ENCODE measurements at places on chromosomes 5 and 9.

DNA sequence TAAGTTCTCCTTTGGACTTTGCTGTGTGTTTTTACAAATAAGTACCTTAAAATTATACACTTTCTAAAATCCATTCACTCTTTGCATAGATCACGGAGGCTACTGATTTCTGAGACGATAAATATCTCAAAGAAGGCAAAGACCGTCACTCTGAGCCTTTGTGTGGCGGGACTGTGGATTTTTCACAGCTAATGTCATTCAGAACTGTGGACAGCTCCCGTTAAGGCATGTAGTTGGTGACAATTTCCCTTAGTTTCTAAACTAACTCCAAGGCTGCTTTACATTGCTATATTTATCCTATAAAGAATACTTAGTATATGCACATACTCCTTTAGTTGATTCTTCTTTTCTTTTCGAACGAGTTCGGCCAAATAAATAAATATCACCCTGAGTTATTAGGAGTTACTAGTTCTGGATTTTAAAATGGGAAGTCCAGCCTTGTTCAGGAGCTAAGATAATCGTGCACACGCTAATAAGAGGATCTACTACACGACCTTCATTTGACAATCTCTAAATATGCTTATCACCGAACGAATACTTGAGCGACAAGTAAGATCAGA lies 1.8 kb downstream of the HCN1 start:
- no peaks in the 10 kb centered on the region for H3K36me3 ChIP-seq
- DNase-seq, result no peak
- H3K4me3 ChIP-seq, result no peak overlapping the region
- no peaks in the 10 kb centered on the region for H3K27me3 ChIP-seq

GRCh38 chr5:157263496-157264090 lies 2.3 kb upstream of the CYFIP2 start:
- DNase-seq, result no peak
- H3K4me1 ChIP-seq, result peaks cover 65% of the 10 kb centered on the region
- H3K27me3 ChIP-seq, result no peaks in the 10 kb centered on the region

GRCh38 chr9:119367683-119368075 lies 1.6 kb downstream of the BRINP1 start:
- no peak overlapping the region for H3K4me3 ChIP-seq
- H3K4me1 ChIP-seq, result no peaks in the 10 kb centered on the region

GRCh38 chr5:133773247-133774202 lies 161.2 kb upstream of the FSTL4 start:
- no peaks in the 10 kb centered on the region for H3K36me3 ChIP-seq
- H3K27ac ChIP-seq, result no peak overlapping the region
- no peak overlapping the region for H3K4me3 ChIP-seq
- no peak for DNase-seq
- H3K27me3 ChIP-seq, result no peaks in the 10 kb centered on the region
- H3K4me1 ChIP-seq, result no peaks in the 10 kb centered on the region

GRCh38 chr9:80866121-80866520 lies 823.2 kb downstream of the TLE1 start:
- no peaks in the 10 kb centered on the region for H3K36me3 ChIP-seq
- no peaks in the 10 kb centered on the region for H3K27me3 ChIP-seq
- no peak overlapping the region for H3K4me3 ChIP-seq
- H3K4me1 ChIP-seq, result no peaks in the 10 kb centered on the region
- no peak for DNase-seq

DNA sequence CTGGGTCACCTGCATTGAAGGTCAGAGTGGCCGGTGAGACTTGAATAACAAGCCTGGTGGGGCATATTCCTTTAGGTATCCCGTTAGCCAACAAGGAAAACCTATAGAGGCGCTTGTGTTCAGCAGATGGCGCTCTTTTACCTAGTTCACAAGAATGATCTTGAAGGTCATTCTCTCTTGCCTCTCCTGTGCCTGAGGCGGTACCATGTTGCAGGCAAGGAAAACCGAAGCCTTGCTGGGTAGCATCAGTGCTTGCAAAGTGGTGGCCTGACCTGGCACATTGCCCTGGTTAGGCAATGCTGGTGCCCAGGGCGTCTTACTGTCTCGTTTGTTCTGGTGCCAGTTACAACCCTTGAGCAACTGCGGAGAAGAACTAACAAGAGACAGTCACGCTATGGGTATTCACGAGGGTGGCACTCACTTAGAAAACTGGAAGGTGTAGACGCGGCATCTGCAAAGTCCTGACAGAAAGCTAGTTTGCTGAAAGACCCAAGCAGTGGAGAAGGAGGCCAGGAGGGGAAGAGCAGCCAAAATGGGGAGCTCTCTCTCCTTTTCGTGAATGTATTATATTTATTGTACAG lies 56.7 kb downstream of the AOPEP start:
- H3K27me3 ChIP-seq, result no peaks in the 10 kb centered on the region
- H3K27ac ChIP-seq, result no peak overlapping the region
- H3K36me3 ChIP-seq, result no peaks in the 10 kb centered on the region
- H3K4me3 ChIP-seq, result no peak overlapping the region

DNA sequence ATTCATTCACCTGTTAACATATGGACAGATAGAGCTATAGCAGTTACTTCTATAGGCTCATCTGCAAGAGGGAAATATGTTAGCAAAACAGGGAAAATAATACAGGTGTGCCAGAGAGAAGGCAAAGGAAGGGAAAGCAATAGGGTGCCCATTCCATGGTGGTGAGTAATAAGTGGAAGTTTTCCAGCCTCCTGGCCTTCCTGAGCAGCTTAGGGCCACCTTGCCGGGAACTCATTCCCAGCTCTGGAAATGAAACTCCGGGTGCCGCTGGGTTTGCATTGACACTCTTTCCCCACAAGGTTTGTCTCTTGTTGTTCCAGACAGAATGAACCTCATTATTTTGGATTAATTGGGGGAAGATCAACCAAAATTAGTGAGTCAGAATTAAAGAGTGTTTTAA lies 58.4 kb downstream of the SLC1A3 start:
- no peak for DNase-seq
- H3K4me1 ChIP-seq, result no peaks in the 10 kb centered on the region
- H3K27ac ChIP-seq, result no peak overlapping the region
- no peak overlapping the region for H3K4me3 ChIP-seq

DNA sequence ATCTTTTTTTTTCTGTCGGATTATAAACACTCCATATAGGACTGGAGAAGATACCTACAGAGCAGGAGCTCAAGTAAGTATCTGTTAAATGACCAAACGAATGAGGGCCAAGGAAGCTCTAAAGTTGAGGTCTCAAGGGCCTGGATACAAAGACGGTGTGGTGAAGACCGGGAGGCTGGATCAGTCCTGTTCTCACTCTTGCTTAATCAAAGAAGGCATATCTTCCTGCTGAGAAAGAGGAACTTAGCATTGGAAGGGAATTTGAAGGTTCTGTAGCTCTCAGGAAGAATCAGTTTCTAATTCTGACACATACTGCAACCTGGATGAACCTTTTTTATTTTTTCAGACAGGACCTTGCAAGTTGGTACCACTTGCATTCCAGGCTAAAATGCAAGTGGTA lies 28.3 kb upstream of the PAX5 start:
- no peak for DNase-seq
- H3K27me3 ChIP-seq, result peaks cover 9% of the 10 kb centered on the region
- H3K4me1 ChIP-seq, result no peaks in the 10 kb centered on the region
- no peak overlapping the region for H3K4me3 ChIP-seq
- H3K27ac ChIP-seq, result no peak overlapping the region
- no peaks in the 10 kb centered on the region for H3K36me3 ChIP-seq

DNA sequence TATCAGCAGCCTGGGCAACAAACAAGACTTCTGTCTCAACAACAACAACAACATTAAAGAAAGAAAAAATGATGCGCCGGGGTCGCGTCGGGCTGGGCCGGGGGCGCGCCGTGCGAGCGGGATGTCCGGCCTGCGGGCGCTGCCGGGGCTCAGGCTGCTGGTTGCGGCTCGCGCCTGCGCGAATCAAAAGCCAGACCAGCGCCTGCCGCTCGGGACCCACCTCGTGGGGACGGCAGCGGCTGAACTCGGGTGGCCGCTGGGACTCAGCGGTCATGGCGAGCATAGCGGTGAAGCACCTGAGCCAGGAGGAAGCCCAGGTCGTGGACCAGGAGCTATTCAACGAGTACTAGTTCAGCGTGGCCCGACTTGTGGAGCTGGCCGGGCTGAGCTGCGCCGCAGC lies 11.9 kb upstream of the NHP2 start:
- no peak for DNase-seq
- peaks cover 3% of the 10 kb centered on the region for H3K27me3 ChIP-seq
- H3K4me1 ChIP-seq, result peaks cover 7% of the 10 kb centered on the region
- no peak overlapping the region for H3K4me3 ChIP-seq

DNA sequence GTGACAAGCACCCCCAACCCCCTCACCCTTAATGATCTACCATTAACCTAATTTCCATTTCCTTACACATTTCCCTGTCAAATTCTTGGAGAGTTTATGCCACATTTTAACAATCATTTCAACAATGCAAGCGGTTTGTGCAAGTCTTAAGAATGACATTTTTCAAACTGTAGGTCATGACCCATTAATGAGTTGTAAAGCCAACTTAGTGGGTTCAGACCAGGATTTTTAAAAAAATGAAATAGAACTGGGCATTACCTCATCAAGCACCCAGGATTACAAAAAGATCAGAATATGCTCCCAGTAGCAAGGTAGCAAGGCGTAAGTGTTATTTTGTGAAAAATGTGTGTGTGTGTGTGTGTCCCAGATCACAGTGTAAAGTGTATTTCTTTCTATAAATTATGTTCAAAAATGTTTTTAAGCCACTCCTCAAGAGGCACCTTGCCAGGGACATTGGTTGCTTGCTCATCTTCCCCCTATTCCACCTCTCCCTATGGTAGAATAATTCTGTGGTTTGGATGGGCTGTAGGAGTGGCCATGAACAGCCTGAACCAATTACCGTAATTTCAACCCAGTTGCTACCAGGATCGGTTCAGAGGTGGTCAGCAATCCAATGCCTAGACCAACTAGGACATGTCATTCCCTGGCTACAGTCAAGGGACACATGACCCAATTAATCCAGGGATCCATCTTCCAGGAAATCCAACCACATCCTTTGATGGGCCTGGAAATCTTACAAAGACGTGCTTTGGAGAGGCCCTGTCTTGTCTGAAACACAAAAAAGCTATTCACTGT lies 14.4 kb upstream of the TGFBR1 start:
- H3K36me3 ChIP-seq, result no peaks in the 10 kb centered on the region
- H3K27me3 ChIP-seq, result no peaks in the 10 kb centered on the region
- H3K4me3 ChIP-seq, result no peak overlapping the region
- no peak for DNase-seq
- peaks cover 32% of the 10 kb centered on the region for H3K4me1 ChIP-seq

DNA sequence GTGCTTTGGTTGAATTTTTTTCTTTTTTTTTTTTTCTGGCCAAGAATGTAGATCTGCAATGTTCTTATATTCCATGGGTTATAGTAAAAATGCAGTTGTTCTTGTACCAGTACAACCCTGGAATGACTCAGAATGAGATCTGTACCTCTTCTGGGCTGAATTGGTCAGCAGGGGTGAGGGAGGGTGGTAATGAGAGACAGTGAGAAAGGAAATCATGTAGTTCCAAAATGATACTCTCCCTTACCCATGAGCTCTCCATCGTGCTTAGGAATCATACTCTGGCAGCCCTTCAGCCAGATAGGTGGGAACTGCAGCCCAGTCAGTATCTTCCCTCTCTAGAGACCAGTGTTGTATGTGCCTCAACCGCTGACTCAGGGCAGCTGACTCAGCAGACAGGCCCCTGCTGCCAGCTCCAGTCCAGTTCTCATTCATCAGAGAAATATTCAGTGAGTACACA lies 2.1 kb upstream of the GLIS3 start:
- H3K36me3 ChIP-seq, result no peaks in the 10 kb centered on the region
- peaks cover 4% of the 10 kb centered on the region for H3K27me3 ChIP-seq
- H3K4me3 ChIP-seq, result no peak overlapping the region

DNA sequence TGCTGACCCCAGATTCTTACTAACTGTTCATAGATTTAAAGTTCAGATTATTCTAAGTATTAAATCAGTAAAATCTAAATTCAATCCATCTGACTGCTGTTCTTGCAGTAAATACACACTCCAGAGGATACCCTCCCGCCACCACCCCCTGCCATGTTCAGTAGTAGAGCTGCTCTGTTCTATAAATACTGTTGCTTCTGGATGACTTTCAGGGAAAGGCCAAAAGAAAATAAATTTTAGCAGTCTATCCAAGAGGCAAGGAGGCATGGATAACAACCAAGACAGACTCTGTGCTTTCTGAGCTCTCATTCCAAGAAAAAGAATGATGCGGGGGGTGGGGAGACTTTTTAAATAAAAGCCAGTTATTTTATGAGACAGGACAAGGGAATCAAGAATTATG lies 115.1 kb downstream of the ADAMTS6 start:
- no peak overlapping the region for H3K4me3 ChIP-seq
- no peaks in the 10 kb centered on the region for H3K4me1 ChIP-seq
- H3K36me3 ChIP-seq, result no peaks in the 10 kb centered on the region
- no peak overlapping the region for H3K27ac ChIP-seq
- no peak for DNase-seq

DNA sequence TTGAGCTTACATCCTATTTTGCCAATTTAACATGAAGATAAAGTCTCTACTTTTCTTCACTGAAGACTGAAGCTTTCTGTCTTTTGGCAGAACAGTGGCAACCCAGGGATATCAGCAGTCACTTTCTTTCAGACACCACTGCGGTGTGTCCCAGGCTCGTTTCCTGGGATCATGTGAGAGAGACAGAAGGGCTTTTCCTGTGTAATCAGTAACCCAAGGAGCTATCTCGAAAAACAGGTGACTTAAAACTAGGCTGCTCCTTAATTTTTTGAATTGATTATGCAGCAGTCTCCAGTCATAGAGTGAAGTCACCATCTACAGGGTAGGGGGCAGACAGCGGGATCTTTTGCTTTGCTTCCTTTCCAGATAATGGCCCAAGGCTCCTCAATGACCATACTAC lies 68.5 kb downstream of the ZNF462 start:
- no peaks in the 10 kb centered on the region for H3K4me1 ChIP-seq
- H3K27me3 ChIP-seq, result no peaks in the 10 kb centered on the region
- no peak overlapping the region for H3K4me3 ChIP-seq
- H3K27ac ChIP-seq, result no peak overlapping the region

GRCh38 chr9:35396560-35397215 lies 93.2 kb upstream of the RUSC2 start:
- H3K27ac ChIP-seq, result no peak overlapping the region
- no peaks in the 10 kb centered on the region for H3K4me1 ChIP-seq
- DNase-seq, result no peak
- H3K36me3 ChIP-seq, result no peaks in the 10 kb centered on the region
- H3K27me3 ChIP-seq, result no peaks in the 10 kb centered on the region

DNA sequence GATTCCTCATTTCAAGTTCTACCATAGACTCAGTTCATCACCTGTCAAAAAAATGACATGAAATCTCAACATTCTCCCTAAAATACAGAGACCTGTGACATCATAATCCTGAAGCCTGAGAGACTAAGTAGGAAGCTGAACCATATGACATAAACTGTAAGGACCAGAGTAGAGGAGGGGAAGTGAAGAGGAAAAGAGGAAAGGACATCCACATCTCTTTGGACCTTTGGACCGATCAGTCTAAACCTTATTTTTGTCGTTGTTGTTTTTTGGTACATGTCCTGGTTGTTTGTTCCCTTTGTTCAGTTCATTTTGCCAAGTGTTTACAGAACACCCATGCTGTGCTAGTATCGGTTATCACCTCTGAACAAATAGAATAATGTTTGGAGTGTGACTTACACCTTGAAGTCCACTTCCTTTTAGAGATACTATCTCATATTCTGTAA lies 41.9 kb downstream of the LURAP1L start:
- H3K36me3 ChIP-seq, result no peaks in the 10 kb centered on the region
- H3K27ac ChIP-seq, result no peak overlapping the region
- no peak for DNase-seq
- H3K27me3 ChIP-seq, result no peaks in the 10 kb centered on the region
- no peak overlapping the region for H3K4me3 ChIP-seq
- no peaks in the 10 kb centered on the region for H3K4me1 ChIP-seq

- no peaks in the 10 kb centered on the region for H3K4me1 ChIP-seq
- no peak for DNase-seq
- H3K36me3 ChIP-seq, result no peaks in the 10 kb centered on the region
- H3K27ac ChIP-seq, result no peak overlapping the region
- no peak overlapping the region for H3K4me3 ChIP-seq
- H3K27me3 ChIP-seq, result no peaks in the 10 kb centered on the region
Measured at GRCh38 chr5:135303582-135304173, 95.4 kb downstream of the MACROH2A1 start.

Data from CD8-positive, alpha-beta memory T cell (primary cell).